ENCODE measurements at places on chromosomes 3 and 15. TPM values are rescaled to one million over a fixed set of nuclear protein-coding genes. Genes with fewer than 3 reads are reported as not detected.

DNA sequence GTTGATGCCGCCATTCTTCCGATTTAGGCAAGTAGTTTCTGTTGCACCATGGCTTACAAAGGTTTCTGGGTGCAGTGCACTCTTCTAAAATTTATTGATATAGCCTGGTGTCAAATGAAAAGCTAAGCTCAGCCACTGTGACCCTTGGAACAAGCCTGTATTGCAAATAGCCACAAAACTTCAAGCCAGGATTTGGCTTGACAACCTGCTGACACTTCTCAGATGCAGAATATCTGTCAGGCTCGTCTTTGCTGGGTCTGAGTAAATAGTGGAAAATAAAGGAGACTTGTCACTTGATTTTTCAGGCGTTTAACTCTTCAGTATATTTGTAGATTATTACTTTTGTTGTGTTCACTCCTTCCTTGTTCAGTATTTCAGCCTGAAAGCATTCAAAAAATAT, 871.8 kb downstream of the OTOL1 start:
- no peak overlapping the region for H3K27ac ChIP-seq
- no peaks in the 10 kb centered on the region for H3K4me1 ChIP-seq
- no peak for DNase-seq
- no peaks in the 10 kb centered on the region for H3K27me3 ChIP-seq
- no peaks in the 10 kb centered on the region for H3K36me3 ChIP-seq
- no peak overlapping the region for H3K4me3 ChIP-seq

- H3K4me1 ChIP-seq, result no peaks in the 10 kb centered on the region
- no peak overlapping the region for H3K4me3 ChIP-seq
- H3K27me3 ChIP-seq, result no peaks in the 10 kb centered on the region
These were observed 42.2 kb upstream of the PPARG start for GRCh38 chr3:12246497-12247163.

DNA sequence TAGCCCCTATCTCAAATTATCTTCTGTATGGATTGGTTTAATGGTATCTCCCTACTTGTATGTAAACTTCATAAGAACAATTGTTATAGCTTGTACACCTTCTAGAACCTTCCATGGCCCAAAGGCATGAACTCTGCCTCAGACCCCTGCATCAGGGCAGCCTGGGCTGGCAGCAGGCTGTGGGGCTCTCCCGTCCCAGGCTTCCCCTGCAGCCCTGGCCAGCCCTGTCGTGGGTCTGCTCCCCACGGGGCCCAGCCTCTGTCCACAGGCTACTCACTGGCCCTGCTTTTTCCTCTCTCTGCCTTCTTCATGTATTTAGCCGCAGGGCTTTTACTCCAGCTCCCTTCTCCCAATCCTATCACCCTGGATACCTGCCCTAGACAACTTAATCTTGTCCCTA, 4.4 kb downstream of the SCN5A start:
- peaks cover 58% of the 10 kb centered on the region for H3K4me1 ChIP-seq
- H3K36me3 ChIP-seq, result no peaks in the 10 kb centered on the region
- peak overlapping the region; percentile 95 for H3K27ac ChIP-seq
- H3K27me3 ChIP-seq, result peaks cover 20% of the 10 kb centered on the region
- no peak overlapping the region for H3K4me3 ChIP-seq

- H3K27ac ChIP-seq, result no peak overlapping the region
- no peaks in the 10 kb centered on the region for H3K36me3 ChIP-seq
- H3K4me3 ChIP-seq, result peak overlapping the region; percentile 77
These were observed 516.7 kb downstream of the FOXP1 start for GRCh38 chr3:71066849-71067261.

DNA sequence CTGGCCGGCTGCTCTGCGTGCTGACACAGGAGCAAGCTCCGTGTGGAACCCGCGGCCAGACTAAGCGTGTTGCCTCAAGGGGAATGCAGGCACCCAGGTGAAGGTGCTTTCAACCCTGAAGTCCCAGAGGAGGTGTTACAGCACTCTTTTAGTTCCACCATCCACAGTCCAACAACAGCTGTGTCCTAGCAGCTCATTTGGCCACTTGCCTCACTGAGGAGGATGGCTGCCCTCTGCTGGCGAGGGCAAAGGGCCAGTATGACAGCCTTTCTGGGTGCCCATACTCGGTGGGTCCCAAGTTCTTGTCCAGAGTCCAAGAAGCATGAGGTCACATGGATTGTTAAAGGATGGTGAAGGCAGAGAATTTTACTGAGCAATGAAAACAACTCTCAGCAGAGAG, 87.8 kb downstream of the C3orf85 start:
- no peak overlapping the region for H3K4me3 ChIP-seq
- H3K27ac ChIP-seq, result no peak overlapping the region
- no peak for DNase-seq
- no peaks in the 10 kb centered on the region for H3K27me3 ChIP-seq

DNA sequence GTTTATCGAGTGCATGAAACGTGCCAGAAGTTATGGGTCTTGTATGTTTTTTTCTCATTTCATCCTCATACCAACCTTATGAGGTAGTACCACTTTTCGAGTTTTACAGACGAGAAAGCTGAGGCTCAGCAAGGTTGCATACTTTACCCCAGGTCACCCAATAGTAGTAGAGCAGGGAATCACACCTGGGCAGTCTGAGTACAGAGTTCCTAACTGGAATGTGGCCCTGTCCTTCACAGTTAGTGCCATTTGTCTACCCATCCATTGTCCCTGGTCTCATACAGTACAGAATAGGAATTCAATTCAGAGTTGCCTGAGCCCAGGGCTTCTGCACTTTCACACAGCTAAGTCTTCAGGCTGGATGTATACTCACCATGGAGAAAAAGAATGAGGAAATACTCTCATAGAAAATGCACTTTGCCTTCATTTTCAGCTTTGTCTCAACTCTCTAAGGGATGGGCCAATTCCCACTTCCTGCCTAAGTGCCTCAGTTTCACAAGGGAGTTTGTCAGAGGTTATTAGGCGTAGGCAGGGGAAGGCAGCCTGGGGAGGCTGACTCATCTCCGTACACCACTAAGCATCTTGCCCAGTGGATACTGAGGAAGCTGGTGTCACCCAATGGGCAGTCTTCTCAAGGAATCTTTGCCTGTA, 93.2 kb downstream of the TMEM212 start:
- no peaks in the 10 kb centered on the region for H3K36me3 ChIP-seq
- H3K27ac ChIP-seq, result no peak overlapping the region
- no peaks in the 10 kb centered on the region for H3K27me3 ChIP-seq
- no peaks in the 10 kb centered on the region for H3K4me1 ChIP-seq
- no peak overlapping the region for H3K4me3 ChIP-seq

- H3K36me3 ChIP-seq, result no peaks in the 10 kb centered on the region
- peaks cover 8% of the 10 kb centered on the region for H3K4me1 ChIP-seq
- no peak for DNase-seq
- no peak overlapping the region for H3K27ac ChIP-seq
These were observed 35.0 kb upstream of the CAPN7 start for GRCh38 chr3:15171096-15171495.

DNA sequence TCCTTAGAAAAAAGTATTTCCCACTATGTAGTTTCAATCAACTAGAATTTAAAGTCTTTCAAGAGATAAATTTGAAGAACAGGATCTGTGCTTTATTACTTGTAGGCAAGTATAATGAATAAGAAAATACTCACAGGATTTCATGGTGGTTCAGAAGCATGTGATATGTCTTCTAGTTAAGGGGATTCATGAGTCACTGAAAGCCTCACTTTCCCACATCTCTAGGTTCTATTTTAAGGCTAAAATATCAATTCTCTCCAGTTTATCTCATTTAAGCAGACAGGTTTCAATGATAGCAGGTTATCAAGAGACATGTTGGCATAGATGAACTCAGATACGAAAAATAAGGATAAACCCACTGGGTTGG, 437.8 kb upstream of the BCHE start:
- no peak overlapping the region for H3K4me3 ChIP-seq
- no peak overlapping the region for H3K27ac ChIP-seq
- H3K27me3 ChIP-seq, result no peaks in the 10 kb centered on the region
- DNase-seq, result no peak

DNA sequence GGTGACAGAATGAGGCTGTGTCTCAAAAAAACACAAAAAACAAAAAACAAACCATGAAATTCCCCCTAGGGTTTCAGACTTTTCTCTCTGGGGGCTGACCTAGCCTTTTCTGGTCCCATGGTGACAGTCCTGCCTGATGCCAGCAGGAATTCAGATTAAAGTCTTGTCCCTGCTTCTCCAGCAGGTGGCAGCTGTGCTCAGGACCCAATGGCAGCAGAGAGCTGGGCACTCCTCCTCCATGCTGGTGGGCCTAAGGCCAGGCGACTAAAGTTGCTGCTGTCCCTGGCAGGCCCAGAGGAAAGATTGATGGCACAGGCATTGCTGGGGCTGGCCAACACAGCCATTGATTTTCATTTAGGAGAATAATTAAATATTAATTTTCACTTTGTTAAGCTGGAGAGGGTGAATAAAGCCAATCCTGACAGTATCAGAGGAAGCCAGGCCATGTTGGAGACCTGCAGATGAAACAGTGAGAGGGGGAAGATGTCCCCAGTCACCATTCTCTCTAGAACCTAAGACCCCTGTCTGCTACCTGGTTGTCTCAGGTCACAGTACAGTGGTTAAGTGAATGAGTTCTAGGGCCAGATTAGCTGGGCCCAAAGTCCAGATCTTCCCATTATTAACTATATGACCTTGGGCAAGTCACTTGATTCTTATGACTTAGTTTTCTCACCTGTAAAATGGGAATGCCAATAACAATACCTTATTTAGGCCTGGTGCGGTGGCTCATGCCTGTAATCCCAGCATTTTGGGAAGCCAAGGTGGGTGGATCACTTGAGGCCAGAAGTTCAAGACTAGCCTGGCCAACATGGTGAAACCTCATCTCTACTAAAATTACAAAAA, 7.1 kb downstream of the CELF6 start:
- no peaks in the 10 kb centered on the region for H3K4me1 ChIP-seq
- no peaks in the 10 kb centered on the region for H3K27me3 ChIP-seq
- no peak overlapping the region for H3K27ac ChIP-seq
- H3K36me3 ChIP-seq, result no peaks in the 10 kb centered on the region

Gene CTDSPL
- 34.5 TPM for total RNA-seq

Gene EXD1
- not detected for total RNA-seq

Gene JMJD7
- total RNA-seq, result 17.8 TPM

Gene CHRNA7
- total RNA-seq, result 1.9 TPM

DNA sequence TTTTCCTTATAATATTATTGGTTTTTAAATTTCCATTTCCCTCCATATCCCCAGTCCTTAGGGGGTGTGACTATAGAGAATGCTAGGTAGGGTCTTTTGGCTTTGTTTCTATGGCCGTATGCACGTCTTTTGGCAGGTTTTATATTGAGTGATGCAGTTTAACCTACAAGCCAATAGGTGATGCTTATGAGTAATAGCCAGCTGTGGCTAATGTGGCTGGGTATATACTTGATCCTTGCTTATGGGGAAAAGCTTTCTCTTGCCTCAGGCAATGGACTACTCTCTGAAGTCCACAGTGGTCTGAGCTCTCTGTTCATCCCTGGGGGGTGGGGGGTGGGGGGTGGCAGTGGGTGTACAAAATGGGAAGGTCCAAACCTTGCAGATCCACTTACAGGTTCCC, 223.9 kb downstream of the MFSD1 start:
- no peak for DNase-seq
- no peaks in the 10 kb centered on the region for H3K4me1 ChIP-seq
- no peak overlapping the region for H3K27ac ChIP-seq
- H3K27me3 ChIP-seq, result no peaks in the 10 kb centered on the region
- H3K4me3 ChIP-seq, result no peak overlapping the region
- H3K36me3 ChIP-seq, result no peaks in the 10 kb centered on the region

Gene INKA1
- total RNA-seq, result 2.5 TPM

DNA sequence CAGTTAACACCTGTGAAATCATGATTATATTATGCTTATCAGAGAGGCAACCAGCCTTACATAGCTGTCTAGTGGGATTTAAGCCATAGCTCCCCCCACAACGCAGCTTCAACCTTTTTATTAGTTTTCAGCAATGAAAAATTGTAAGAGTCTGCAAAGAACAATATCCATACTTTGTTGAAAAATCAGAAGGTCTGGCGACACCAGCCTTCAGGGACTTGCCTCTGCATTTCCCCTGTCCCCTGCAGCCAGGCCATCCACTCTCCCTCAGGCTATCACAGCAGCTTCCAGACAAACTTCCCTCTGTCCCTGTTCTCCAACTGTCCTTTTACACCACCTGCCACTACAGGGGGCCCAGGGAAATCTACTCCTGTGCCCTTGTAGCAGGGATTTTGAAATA, 59.9 kb downstream of the SSUH2 start:
- no peak for DNase-seq
- no peak overlapping the region for H3K27ac ChIP-seq
- H3K27me3 ChIP-seq, result no peaks in the 10 kb centered on the region
- H3K4me3 ChIP-seq, result no peak overlapping the region

Gene OR5H15
- total RNA-seq, result not detected

- DNase-seq, result no peak
- H3K27ac ChIP-seq, result no peak overlapping the region
- H3K4me1 ChIP-seq, result no peaks in the 10 kb centered on the region
- H3K27me3 ChIP-seq, result no peaks in the 10 kb centered on the region
These were observed 194.4 kb downstream of the ARRDC4 start for GRCh38 chr15:98154863-98155262.

DNA sequence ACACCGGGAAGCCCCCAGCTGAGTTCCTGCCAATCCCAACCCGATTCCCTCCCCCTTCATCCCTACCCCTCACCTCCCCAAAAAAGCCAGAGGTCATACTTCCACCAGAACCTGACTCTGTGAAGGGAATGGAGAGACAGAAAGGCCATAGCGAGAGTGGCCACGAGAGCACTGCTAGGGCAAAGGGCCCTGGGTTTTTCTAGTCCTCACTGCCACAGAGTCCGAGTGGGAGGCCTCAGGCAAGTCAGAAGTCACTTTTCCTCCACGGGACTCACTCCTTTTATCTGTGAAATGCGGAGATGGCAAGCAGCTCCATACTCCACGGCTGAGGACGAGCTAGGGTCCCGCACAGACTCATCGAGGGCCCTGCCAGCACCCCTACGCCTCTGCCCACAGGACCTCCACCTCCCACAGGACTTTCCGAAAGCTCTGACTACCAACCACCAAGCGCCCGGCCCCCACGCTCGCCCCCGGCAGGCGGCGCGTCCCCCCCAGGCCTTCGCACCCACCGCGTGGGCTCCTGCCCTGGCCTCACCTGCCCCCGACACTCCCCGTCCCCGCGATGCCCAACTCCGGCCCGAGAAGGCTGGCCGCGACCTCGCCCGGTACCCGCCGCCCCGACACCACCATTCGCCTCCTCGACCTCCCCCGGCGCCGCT, 792 bp downstream of the ATP13A3 start:
- no peaks in the 10 kb centered on the region for H3K36me3 ChIP-seq
- peak; percentile 42 for DNase-seq
- H3K27ac ChIP-seq, result peak overlapping the region; percentile 74
- H3K4me3 ChIP-seq, result peak overlapping the region; percentile 66
- peaks cover 55% of the 10 kb centered on the region for H3K4me1 ChIP-seq
- H3K27me3 ChIP-seq, result no peaks in the 10 kb centered on the region

DNA sequence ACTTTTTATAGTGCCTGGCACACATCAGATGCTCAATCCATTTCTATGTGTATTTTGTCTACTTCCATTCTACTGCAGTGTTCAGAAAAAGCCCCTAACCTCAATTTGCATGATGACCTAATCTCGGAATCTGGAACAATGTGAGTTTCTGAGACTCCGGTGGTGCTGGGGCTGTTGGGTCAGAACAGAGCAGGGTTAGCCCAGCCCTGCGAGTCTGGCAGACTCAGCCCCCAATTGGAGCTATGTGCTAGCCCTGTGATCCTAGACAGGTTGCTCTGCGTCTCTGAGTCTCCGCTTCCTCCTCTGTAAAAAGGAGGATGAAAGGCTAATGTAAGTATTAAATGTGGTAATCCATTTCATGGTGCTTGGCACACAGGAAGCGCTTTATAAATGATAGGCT, 95.0 kb upstream of the ICE2 start:
- DNase-seq, result no peak
- H3K4me1 ChIP-seq, result peaks cover 14% of the 10 kb centered on the region
- peak overlapping the region; percentile 22 for H3K27ac ChIP-seq
- H3K27me3 ChIP-seq, result no peaks in the 10 kb centered on the region

Gene FAM131A
- total RNA-seq, result 24.2 TPM

- no peaks in the 10 kb centered on the region for H3K36me3 ChIP-seq
- H3K4me1 ChIP-seq, result peaks cover 4% of the 10 kb centered on the region
- DNase-seq, result peak; percentile 76
- H3K27ac ChIP-seq, result peak overlapping the region; percentile 94
- no peaks in the 10 kb centered on the region for H3K27me3 ChIP-seq
These were observed 1.3 kb upstream of the THBS1 start for GRCh38 chr15:39579487-39580116.
